ENCODE measurements at places on chromosomes 4 and X.

DNA sequence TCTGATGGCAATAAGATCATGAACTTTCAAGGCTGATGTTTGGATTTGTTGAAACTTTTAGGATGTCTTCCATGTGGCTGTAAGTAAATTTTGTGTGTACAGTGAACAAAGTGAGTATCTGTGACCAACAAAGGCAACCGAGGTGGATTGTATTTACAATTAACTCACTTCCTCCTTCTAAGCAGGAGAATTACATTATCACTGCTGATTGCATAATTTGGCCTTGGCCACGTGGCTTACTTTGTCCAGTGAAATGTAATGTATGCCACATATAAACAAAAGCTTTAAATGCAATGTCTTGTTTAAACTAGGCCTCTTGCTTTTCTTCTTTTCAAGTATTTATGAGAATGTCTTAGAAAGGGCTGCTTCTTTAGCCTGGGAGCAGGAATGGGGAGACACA lies 66.3 kb upstream of the MAD2L1 start:
- no peak for DNase-seq

GRCh38 chr4:145493166-145493565 lies 11.5 kb downstream of the SMAD1 start:
- no peak for DNase-seq

DNA sequence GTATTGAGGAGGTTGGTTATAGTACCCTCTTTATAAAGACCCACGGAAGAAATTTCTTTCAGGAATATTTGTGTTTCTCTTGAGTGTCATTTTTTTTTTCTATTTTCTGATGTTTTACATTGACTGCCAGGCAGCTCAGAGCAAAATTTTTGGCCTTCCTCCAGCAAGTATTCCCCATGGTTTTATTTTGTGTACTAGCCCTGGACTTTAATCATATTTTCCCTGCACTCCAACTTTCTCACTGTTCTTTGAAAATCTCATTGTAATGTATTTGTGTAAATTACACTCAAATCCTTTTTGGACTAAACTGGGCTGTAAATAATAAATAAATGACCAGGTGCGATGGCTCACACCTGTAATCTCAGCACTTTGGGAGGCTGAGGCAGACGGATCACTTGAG lies 45.6 kb upstream of the USP46 start:
- no peak for DNase-seq

GRCh38 chr4:8191136-8191747 lies 7.8 kb upstream of the SH3TC1 start:
- no peak for DNase-seq

- DNase-seq, result no peak
Measured at GRCh38 chr4:134668237-134668636, 466.6 kb upstream of the PABPC4L start.

GRCh38 chr4:48445704-48446103 lies 37.4 kb upstream of the SLC10A4 start:
- no peak for DNase-seq

DNA sequence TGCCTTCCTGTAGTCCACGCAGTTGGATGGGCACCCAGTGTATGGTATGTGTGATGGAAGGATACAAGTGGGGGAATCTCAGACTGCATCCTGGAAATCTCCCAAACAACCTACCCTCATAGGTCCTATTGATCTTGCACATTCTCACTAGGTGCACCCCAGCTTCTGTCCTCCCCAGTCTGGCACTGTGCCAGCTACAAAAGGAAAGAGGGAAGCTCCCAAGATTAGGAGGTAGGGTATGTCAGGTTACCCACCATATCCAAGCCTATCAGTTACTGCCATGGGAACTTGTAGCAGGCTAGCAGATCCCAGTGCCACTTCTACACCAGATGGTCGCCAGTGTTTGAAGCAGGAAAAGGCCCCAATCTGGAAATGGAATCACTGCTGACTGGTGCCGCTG lies 11.6 kb downstream of the TBX22 start:
- no peak for DNase-seq
